ENCODE measurements at places on chromosomes 3 and 15.

- no peak for DNase-seq
Observed at GRCh38 chr3:51588724-51589123, 50.2 kb downstream of the RAD54L2 start.

GRCh38 chr3:190279690-190280089 is 42.6 kb downstream of the CLDN1 start:
- no peak for DNase-seq

GRCh38 chr3:198080521-198081384 is 120.7 kb downstream of the LMLN start:
- peak; percentile 64 for DNase-seq

DNA sequence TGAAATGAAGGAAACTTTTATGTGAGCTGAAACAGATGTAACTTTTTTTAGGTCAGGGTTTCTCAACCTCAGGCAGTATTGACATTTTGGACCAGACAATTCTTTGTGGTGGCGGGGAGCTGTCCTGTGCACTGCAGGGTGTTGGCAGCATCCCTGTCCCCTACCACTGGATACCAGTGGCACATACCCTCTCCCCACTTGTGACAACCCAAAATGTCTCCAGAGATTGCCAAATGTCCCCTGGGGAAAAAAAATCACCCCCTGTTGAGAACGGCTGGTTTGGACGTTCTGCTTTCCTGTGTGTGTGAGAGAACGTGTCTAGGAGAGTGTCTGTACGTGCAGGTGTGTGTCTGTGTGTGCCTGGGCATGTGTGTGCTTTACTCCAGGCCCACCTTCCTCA is 30.7 kb upstream of the GRIP2 start:
- DNase-seq: no peak

GRCh38 chr3:139216958-139217357 is 126.9 kb upstream of the MRPS22 start:
- no peak for DNase-seq

DNA sequence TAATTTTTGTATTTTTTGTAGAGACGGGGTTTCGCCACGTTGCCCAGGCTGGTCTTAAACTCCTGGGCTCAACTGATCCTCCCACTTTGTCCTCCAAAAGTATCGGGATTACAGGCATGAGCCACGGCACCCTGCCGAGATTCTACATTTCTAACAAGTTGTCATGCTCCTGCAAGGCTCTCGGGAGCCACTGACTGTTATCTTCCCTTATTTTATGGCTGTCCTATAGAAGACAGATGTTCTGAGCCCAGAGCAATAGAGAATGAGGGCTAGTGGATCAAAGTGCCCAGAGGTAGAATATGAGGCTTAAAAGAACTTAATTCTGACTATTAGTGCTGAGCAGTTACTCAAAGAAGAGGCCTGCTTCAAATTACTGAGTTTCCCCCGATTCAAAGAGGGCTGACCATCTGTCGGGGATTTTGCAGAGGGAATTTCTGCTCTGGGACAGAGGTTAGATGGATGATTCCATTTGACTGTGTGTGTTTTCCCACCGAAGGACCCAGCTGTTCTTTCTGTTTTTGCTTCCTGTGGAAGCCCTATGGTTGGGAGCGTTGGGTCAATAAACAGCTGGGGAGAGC is 39.5 kb downstream of the ITPR1 start:
- DNase-seq: no peak

All from fibroblast of gingiva (primary cell).